ENCODE measurements at places on chromosomes 4 and X.

GRCh38 chr4:172486531-172486930 lies 673.3 kb downstream of the GALNTL6 start:
- no peak for DNase-seq

DNA sequence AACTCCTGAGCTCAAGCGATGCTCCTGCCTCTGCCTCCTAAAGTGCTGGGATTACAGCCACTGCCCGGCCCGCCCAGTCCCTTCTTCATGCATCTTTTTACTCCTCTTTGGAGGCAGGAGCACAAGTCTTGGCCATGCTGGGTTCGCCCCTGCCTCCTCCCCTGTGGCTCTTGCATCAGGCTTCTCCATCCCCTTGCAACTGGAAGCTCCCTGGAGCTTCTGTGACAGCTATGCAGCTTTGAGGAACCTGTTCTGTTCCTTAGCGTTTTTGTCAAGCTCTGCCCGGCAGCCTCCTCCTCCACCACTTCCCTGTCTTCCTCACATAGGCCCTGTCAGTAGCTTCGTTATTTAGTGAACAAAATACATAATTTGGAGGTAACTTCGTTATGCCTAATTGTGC lies 73.9 kb downstream of the PSAPL1 start:
- no peak for DNase-seq

- DNase-seq: no peak
These were observed 145.2 kb downstream of the PDHA2 start for GRCh38 chr4:95985051-95985450.

DNA sequence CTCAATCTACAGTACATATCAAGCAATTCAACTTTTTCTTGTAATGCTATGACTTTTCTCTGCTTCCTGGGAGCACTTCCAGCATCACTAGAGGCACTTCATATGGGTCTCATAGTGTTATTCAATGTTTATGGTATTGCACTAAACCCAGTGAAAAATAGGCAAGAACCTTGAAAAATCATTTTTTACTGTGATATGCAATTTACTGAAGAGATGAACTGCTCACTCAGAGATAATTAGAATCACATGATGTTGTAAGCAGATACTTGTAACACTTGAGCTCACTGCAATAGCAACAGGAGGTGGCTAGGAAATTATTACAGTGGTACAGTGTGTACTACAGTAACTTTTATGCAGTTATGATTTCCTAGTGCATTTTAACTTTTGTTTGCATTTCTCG lies 93.3 kb downstream of the RASGEF1B start:
- DNase-seq: no peak

DNA sequence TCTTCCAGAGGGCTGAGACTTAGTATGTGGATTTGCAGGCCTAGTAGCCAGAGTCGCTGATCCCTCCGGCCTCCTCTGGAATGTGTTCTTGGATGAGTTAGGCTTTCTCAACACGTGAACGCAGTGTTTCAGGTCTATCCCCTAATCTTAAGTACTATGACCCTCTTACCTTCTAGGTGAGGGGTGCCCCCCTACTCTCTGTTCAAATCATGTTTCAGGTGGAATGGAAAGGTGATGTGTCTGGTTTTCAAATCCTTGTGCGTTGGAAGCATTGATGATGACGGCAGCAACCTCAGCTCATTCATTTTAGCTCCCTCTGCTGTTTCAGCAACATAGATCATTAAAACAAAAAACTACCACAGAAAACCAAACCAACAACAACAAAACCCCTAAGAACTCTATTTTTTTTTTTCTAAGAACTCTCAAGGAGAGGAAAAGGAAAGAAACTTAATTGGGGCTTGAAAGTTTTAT lies 56.4 kb downstream of the RWDD4 start:
- no peak for DNase-seq

DNA sequence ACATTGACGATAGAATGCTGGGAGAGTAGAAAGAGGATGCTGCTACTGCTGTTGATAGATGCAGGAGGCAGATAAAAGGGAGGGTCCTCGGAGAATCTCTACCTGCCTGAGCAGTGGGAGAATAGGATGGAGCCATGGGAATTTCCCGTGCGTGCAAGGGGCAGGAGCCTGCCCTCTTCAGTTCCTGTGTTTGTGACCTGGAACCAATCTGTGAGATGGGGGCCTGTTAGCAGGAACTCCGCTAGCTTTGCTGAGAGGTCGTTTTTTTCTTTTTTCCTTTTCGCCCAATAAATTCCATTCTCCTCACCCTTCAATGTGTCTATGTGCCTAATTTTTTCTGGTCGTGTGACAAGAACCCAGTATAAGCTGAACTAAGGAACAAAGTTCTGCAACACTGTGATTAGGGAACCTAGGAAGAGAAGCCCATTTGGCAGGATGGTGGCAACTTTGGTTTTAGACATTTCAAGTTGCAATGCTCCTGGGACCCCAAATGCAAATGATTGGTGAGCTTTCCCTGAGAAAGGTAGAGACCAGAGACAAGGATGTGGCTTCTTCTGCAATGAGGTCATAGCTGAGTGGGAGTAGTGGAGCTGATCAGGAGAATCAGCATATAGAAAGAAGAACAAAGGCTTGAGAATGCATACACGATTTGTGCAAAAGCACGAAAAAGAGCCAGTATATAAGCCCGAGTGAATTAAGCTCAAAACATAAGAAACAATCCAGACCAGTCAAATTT lies 23.9 kb downstream of the SLC39A8 start:
- no peak for DNase-seq

DNA sequence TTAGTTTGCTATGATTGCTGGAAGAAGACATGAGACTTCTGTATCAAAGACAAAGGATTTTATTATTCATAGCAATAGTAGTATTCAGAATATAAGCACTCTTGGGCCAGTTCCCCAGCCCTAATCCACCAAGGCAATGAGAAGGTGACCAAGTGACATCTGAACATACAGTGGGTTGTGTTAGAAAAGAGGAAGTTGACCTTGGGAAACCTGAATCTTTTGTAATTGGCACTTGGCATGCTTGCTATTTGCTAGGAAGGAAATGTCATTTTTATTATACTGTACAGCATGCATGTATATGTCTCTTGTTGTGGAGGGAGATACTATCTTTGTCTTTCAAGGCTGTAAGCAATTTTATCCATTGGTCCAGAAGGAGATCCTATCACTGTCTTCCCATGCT lies 216.1 kb upstream of the FAT1 start:
- DNase-seq: no peak

GRCh38 chrX:115367951-115368350 lies 78.4 kb downstream of the LUZP4 start:
- DNase-seq: no peak

- DNase-seq: no peak
These were observed 25.1 kb downstream of the FHDC1 start for GRCh38 chr4:152961014-152961772.

GRCh38 chr4:8403173-8403753 lies 37.3 kb downstream of the ACOX3 start:
- peak; percentile 46 for DNase-seq

- no peak for DNase-seq
These were observed at the start of gene TRIM2 for GRCh38 chr4:153204247-153204671. Gene TRIM2 (plus strand): TSS chr4:153204443. CDS start chr4:153204531, 88 bp downstream.

- DNase-seq: no peak
These were observed 538.7 kb upstream of the PABPC4L start for GRCh38 chr4:134740290-134740689.

GRCh38 chrX:2484721-2485648 lies 15.8 kb downstream of the DHRSX start:
- no peak for DNase-seq

- no peak for DNase-seq
These were observed 5.3 kb downstream of the APOO start for GRCh38 chrX:23902419-23902818.

DNA sequence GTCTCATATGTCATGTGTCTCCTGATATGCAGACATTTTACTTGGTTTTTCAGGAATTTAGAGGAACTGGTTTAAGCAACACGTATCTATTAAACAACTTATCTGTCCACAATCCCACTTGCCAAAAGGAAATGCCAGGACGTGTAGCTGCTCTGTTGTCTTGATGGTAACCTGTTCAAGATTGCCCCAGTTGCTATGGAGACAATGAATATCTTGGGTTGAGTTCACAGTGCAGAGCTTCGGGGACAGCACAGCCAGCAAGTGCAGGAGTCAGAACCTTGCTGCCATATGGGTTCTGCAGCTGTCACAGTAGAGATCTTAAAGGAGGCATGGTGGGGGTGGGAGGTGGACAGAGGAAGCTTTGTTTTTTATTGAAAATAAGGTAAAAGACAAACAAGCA lies 28.7 kb upstream of the FAM9B start:
- no peak for DNase-seq

Measured in T-helper 9 cell (primary cell).